ENCODE measurements at places on chromosomes 13 and 19.

DNA sequence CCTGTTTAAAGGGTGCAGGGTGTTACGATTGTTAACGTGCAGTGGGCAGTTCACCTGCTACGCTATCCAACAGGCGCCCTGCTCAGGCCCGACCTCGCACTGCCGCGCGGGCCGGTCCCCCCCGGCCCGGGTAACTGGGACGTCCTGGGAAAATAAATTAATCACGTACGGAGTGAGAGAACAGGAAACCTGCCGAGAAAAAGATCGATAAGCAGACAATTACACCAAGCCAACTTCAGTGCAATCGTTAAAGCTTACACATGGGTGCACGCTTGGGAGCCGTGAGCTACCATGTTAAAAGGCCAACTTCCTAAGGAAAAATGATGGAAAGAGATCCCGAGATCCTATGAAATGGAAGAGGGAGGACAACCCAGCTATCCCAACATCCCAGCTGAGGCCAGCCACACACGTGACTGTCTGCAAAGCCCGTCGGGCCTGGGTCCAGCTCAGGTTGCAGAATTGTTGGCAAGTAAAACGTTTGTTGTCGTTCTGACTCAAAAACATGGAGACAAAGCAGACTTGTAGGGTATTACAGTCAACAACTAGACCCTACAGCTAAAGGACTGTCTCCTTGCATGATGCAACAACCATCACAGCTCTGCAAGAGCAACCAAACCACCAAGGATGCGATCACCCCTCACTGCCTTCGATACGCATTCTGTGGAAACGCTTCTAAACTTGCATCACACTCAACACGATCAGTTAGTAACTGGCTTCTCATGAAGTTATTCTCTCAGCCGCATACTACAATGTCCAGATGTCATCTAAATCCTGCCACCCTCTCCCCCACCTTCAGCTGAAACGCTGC lies 741 bp upstream of the TUBGCP3 start:
- DNase-seq = no peak

DNA sequence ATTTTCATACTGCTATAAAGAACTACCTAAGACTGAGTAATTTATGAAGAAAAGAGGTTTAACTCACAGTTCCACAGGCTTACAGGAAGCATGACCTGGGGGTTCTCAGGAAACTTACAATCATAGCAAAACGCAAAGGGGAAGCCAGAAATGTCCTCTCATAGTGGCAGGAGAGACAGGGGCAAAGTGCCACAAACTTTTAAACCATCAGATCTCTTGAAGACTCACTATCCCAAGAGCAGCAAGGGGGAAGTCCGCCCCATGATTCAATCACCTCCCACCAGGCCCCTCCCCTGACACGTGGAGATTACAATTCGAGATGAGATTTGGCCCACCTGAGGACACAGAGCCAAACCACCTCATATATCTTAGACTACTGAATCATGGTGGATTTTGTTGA lies 198.7 kb downstream of the KCTD12 start:
- DNase-seq = no peak

DNA sequence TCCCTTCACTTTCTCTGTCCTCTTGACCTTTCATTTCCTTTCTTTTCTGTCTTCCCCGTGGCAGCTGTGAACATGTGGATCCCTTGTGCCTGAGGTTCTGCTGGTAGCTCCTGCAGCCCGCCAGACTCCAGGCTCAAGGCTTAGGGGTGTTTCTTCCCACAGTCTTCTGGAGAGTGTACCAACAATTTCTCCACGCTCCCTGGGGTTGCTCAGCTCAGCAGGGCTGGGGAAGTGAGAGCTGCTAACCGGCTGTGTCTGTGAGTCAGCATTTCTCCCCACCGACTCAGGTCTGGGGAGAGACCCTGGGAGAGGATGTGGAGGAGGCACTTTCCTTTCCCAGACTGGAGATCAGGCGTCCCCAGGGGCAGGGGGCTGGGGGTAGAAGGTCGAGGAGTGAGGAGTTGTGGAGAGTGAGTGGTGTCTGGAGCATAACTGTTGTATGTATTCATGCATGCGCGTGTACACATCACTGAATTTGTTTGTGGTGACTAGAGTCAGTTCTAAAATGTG lies 193.6 kb downstream of the KCNRG start:
- no peak for DNase-seq

DNA sequence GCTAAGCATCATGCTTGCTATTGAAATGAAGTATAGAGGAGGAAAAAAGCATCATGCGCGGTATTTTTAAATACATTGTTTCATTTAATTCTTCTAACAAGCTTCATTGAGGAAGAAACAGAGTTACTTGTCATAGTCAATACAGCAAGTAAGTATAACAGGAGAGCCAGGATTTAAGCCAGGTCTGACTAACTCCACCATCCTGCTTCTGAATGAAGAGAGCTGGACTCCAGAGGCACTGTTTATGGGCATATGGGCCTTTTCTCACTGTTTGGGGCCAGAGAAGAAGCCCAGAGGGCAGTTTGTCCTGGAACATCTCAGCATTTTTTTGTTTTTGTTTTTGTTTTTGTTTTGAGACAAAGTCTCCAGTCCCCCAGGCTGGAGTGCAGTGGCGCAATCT lies 7.9 kb downstream of the SAMD4B start:
- DNase-seq = no peak

- no peak for DNase-seq
Observed at GRCh38 chr13:43924549-43925245, 45.0 kb downstream of the LACC1 start.

DNA sequence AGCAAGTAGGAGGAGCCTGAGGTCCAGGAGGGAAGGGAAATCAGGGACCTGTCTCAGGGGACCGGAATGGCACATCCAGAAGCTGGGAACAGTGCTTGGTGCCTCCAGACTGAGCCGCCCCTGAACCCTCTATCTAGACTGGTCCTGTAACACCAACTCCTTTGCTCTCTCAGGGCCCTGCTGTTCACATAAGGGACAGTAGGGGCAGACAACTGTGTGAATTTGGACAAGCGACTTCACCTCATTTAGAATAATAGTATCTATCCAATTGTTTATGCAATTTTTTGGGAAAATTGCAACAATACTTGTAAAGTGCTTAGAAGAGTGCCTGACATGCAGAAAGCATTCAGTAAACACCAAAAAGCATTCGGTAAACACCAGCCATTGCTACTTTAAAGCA lies 14.0 kb downstream of the SYMPK start:
- no peak for DNase-seq

GRCh38 chr13:33235078-33235477 lies 50.5 kb downstream of the STARD13 start:
- no peak for DNase-seq

- no peak for DNase-seq
Observed at GRCh38 chr13:108212886-108213285, 2.5 kb downstream of the LIG4 start.

- DNase-seq = no peak
Observed at GRCh38 chr13:46685006-46685730, 111.8 kb downstream of the ESD start.

DNA sequence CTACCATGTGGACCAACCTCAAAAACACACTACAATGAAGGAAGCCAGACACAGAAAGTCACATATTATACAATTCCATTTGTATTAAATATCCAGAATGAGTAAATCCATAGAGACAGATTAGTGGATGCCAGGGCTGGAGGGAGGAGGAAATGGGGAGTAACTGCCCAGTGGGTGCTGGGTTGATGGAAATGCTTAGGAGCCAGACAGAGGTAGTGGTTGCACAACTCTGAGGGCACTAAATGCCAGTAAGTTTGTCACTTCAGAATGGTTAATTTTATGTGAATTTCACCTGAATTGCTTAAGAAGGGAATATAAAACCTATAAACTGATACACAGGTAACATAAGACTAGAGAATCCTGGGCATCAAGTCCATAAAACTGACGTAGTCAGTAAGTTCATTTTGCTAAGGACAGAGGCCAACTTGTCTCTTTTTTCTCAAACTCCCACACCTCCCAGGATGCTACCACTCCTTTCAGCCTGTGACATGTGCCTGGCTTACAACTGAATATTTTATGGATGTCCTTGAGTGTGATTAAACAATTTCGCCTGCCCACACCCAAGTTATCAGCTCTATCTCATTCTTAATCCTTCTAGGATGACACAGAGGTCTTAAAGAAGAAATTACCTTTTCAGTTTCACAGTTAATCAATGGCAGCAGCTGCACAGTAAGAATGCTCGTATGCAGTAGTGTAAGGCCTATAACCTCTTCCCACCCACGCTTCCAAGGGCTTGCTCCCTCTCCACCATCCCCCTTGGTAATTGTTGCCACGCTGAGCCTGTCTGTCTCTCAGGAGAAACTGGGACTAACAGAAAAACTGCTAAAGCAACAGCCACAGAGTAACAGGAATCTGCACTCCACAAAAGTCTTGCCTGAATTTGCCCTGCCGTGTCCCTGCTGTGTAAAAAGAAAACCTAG lies 5.9 kb upstream of the MLNR start:
- no peak for DNase-seq

- no peak for DNase-seq
Observed at GRCh38 chr19:53870485-53870844, 2.8 kb downstream of the MYADM start.

DNA sequence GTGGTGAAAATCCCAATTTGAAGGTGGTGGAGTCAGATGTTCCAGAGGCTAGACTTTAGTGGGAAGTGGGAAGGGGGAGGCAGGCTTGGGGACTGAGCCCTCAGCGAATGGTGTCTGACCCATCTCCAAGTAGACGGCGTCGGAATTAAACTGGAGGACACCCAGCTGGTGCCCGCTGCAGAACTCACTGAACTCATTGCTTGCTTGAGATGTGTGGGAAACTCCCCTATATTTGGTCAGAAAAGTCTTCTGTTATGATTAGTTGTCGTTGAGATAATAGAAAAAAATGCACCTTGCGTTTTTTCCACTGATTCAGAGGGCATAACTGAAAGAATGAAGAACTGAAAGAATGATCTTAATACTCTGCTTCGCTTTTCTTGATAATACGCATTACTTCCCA lies 871 bp upstream of the ZNF583 start:
- no peak for DNase-seq

- no peak for DNase-seq
Observed at GRCh38 chr19:33622505-33622808, 704 bp downstream of the CHST8 start.

DNA sequence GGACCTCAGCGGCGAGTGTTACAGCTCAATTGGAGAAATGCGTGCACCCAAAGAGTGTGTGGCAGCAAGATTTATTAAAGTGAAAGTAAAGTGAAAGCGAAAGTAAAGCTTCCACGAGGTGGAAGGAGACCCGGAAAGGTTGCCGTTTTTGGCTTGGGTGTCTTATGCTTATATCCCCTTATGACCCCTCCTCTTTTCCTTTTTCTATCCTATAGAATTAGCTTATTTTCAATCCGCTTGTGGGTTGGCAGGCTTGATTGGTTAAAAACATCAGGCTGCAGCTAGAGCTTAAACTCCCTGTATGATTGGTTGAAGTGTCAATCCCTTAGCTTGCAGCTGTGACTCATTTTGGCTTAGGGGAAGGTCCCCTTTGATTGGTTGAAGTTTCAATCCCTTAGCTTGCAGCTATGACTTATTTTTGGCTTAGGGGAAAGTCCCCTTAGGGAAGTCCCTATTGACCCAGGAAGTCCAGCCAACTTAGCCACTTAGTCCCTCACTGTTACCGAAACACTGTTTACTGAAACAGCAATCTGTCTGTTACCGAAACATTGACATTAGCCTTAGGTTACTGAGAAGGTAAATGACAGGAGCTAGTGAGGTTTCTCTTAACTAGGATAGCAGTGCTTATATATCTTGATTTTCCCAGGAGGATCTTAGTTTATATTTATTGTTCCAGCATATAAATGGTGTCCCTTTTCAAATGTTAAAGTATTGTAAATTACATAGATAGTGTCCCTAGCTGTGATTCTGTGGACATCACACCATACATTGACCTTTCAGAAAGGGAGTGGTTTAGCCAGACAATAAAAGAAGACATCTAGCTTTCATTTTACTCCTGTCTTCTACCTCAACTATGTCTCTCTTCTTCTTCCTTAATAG lies 575.8 kb downstream of the DACH1 start:
- DNase-seq = no peak

DNA sequence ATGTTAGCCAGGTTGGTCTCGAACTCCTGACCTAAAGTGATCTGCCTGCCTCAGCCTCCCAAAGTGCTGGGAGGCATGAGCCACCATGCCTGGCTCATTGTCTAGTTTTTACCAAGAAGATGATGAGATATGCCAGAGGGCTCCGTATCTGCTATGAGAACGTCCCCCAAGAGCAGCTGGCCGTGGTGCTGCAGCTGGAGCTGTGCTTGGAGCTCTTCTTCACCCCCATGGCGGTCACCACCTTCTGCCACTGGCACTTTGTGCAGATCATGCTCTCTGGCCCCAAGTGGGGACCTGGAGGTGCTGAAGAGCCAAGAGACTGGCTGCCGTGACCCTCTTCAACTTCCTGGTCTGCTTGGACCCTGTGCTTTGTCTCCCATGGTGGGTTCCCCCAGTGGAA lies 36.8 kb downstream of the GPR42 start:
- no peak for DNase-seq

DNA sequence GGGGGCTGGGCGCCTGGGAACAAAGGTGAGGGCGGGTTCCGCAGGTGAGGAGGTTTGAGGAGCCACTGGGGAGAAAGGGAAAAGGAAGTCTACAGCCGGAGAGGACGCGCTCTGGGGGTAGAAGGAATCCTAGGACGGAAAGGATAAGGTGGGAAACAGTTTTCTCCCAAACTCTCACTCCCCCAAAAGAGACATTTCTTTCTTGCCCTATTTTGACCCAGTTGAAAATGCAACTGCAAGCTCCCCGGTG lies 651 bp upstream of the POLR1D start:
- DNase-seq = no peak

DNA sequence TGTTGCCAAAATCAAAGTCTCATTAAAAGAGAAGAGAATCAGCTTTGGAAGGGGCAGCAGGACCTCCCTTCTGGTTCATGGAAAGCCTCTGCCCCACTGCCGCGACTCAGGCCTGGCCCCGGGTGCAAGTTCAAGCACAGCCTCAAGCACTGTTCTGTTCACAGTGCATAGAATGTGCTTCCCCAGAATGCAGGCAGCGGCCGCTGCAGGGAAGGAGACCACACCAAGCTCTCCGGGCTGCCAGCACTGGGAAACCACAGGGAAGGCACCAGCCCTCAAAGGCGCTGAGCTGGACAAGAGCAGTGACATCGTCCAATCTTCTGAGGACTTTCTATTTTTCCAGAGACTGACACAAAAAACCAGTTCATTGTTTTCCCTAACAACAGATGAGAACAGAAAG lies 55.5 kb downstream of the CRYL1 start:
- DNase-seq = no peak

DNA sequence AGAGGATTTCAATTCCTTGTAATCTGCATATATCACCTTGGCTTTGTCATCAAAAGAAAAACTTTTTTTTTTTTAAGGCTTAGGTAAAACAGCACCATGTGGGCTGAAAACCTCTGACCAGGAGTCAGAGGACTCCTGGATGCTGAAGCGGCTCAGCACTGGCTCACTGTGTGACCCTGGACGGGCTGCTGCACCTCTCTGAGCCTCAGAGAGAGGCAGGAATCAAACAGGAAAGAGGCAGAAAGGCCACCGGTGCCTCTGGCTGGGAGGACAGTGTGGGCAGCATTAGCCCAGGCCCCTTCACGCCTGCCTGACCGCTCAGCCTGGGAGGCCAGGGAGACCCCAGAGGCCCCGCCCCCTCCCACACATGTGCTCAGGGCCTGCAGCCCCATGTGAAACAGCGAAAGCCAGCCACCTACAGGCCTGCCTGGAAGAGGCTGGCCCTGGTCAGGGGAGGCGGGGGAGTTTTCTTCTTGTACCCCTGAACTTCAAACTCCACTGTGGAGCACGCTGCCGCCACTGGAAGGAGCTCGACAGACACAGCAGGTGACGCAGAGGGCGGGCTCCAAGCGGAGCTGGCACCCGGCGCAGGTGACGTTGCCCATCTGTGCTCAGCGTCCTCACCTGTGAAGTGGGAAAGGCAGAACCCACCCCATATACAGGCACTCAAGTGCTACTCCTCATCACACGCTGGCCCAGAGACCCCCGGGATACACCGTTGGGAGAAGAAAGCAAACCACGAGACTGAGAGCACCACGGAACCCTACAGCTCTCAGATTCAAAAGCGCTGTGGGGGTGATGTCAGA lies 39.7 kb downstream of the MLLT1 start:
- DNase-seq = no peak

Measured in activated naive CD4-positive, alpha-beta T cell treated with anti-CD3 and anti-CD28 coated beads, Interleukin-2, amount 50 U/mL, for 72 hours (primary cell).